ENCODE measurements at places on chromosomes 6 and 20.
A peak's percentile ranks its signal among the peaks of the same experiment; 100 is the strongest.

GRCh38 chr20:41386502-41387427 is 20.1 kb upstream of the EMILIN3 start:
- no peak for ATAC-seq

DNA sequence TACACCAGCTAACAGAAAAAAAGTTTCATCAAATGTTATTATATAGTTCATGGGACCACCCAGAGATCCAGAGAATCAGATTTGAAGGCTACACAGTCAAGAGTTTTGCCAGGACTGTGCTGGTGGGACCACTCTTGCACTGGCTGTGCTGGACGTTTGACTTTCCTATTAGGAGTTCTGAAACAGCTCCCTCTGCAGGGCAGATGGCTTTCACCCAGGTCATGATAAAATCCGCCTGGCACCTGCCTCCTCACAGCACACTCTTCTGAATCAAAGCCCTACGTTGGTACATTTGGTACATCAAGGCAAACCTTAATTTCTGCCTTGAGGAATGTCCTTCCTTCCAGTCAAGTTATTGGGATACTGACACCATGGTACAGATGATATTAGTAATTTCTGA is 302.1 kb downstream of the ZNF217 start:
- ATAC-seq = no peak

DNA sequence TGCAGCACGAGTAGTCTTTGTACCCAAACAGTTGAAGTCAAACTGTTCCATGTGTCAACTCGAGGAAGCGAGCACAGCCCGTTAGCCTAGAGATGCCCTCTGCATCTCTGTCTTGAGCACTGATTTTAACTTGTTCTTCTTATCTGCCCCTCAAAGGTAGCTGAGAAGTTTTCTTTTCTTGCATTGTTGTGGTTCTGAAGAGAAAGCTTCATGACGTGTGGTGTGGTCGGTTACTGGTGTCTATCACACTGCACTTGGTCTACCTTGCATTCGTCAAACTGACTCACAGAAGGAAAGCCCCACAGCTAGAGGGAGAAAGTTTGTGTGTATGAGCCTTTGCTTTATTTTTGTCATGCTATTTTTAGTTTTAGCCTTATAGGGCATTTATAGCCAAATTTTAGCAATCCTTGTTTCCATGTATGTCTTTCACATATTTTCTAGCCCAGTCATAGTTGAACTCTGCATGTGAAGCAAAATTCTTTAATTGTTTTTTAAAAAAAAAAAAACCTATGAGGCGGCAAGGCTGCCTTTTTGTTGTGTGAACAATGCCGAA is 115.1 kb downstream of the JAG1 start:
- peak; percentile 98 for ATAC-seq

GRCh38 chr6:106055489-106055888 is 30.6 kb upstream of the PRDM1 start:
- ATAC-seq = no peak

- ATAC-seq = no peak
Observed at GRCh38 chr6:169984181-169985120, 233.0 kb downstream of the ERMARD start.

- no peak for ATAC-seq
Observed at GRCh38 chr20:10478930-10479329, 43.8 kb downstream of the SLX4IP start.

DNA sequence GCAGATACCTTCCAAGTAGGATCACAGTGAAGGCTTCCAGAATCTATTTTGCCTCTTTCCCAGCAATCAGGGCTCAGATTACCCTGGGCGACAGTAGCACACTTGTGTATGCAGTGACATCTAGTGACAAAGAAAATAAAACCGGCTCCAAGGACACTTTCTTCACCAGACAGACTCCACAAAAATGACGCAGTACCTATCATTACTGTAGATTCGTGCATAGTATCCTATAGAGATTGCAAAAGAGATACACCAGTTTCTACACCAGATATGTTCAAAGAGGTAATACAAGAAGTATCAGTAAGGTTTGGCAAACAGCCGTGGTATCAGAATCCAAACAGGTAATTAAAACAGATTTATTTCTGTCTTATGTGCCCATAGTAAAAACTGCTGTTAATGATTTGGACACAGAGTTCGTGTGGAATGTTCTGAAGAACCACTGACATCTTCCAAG is 600.4 kb upstream of the JAG1 start:
- ATAC-seq = no peak

- no peak for ATAC-seq
Observed at GRCh38 chr6:54403096-54403495, 94.9 kb downstream of the TINAG start.

GRCh38 chr6:56663344-56663743 is 20.7 kb upstream of the DST start:
- ATAC-seq = no peak

GRCh38 chr6:158908606-158909005 is 89.4 kb upstream of the EZR start:
- no peak for ATAC-seq

GRCh38 chr20:32189123-32189410 is 18.5 kb downstream of the PLAGL2 start:
- peak; percentile 17 for ATAC-seq

DNA sequence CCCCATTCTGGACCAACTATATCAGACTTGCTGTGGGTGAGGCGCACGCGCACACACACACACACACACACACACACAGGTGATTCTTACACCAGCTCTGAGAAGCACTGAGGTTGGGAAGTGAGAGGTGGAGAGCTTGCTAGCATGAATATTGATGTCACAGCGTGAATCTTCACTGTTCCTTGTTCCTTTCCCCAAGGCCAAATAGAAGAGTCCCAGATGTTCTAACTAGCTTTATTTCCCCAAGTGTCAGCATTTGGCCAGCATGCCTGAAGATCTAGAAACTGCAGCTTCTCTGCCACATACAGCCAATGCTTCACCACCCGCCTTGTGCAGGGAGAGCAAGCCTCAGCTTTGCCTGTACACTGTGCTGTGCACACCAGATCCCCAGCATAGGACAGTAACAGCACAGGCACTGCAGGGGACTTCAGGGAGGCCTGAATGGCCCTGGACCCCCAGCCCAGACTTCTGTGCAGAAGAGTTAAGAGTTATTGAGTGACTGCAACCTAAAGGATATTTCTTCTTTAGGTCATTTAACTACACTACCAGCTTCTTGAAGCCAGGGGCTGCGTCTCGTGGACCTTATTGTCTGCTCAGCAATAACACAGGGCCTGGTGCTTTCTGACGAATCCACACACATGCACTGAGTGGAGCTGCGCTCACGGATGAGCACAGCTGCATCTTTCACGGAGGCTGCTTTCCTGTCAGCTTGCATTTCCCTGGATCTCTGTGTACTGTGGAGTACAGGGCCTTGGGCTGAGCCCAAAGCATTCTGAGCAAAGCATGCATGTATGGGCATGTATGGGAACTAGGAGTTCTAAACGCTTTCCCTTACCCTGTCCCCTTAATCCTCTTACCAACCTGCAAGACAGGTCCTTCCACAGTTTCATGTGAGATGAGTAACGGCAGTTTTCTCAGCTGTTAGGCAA is 13.9 kb upstream of the CD93 start:
- ATAC-seq = no peak

- no peak for ATAC-seq
Observed at GRCh38 chr6:30500421-30501355, 11.4 kb downstream of the HLA-E start.

- ATAC-seq = no peak
Observed at GRCh38 chr20:54152227-54153040, 21.4 kb downstream of the CYP24A1 start.

DNA sequence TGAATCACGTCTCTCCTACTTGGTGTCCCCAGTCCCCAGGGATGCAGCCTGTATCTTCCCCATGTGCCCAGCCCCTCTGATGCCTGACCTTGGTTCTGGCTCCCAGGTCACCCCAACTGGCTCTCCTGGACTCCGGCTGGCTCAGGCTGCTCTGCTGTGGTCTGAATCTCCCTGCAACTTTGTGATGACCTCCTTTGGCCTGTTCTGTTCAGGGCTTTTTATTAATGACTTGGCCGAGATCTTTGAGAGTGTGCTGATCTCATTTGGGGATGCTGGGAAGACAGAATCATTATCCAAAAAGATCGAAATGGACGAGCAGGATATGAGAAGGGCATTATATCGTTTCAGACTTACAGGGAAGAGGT is 67.4 kb downstream of the IGF2R start:
- no peak for ATAC-seq

DNA sequence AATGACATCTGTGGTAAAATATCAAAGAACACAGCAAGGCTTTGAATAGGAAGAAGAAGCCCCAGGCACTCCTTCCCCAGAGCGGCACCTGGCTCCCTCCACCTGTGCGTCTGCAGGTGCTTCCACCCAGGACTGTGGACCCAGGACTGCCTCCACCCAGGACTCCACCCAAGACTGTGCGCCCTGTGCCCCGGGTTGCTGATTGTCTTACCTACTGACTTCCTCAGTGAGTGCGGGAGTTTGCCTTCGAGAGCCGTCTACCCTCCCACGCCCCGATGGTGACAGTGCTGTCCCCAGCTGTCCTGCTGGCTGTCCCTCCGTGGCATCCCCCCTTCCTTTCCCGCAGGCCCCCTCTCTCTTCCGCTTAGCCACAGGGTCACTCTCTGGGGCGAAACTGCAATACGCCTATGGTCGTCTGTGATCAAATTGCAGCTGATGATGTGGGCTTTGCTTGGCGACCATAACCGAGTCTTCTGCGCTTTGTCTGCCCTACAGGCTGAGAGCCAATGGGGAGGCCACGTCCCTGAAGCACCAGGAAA is 52.1 kb downstream of the IRF4 start:
- no peak for ATAC-seq

DNA sequence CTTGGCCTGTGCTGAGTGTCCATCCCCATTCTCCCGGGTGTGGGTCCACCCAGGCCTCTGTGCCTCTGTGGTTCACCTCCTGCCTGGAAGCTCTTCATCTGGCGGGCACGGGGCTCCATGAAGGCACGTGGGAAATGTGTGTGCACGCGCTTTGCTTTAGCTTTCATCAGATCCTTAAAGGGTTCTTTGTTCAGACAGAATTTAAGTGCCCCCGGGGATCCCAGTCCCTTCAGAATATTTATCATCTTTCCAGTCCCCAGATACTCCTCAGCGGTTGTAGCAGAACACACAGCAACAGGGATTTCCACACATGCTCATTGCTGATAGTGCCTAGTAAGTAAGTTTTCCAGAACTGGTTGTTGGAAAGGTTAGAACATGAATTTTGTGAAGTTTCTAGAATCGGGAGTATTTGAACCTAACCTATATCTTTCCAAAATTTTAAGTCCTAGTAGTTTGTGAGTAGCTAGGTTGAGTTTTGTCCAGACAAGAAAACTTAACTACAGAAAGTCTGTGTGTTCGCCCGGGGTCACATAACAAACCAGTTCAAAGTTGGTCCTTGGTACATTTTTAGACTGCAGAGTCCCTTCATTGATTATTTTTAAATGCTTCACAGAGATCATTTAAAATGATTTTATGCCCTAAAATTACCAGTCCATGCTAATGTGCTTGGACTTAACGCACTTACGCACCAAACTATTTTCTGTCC is 67.7 kb downstream of the RPP40 start:
- ATAC-seq = no peak

DNA sequence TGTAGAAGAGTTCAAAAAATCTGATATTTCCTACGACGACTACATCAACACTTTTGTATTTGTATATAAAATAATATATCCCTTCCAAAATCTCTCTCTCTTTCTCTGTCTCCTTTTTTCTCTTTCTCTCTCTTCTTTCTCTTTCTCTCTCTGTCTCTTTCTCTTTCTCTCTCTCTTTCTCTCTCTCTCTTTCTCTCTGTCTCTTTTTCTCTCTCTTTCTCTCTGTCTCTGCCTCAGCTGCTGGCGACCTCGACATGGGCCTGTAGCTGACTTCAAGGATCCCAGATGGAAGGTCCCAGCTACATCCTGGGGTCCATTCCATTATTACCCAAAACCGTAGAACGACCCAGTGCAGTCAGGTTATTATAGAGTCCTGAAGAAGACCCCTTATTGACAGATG is 90.0 kb downstream of the CD24 start:
- no peak for ATAC-seq

GRCh38 chr6:96657344-96657743 is 94.4 kb downstream of the FHL5 start:
- ATAC-seq = no peak

DNA sequence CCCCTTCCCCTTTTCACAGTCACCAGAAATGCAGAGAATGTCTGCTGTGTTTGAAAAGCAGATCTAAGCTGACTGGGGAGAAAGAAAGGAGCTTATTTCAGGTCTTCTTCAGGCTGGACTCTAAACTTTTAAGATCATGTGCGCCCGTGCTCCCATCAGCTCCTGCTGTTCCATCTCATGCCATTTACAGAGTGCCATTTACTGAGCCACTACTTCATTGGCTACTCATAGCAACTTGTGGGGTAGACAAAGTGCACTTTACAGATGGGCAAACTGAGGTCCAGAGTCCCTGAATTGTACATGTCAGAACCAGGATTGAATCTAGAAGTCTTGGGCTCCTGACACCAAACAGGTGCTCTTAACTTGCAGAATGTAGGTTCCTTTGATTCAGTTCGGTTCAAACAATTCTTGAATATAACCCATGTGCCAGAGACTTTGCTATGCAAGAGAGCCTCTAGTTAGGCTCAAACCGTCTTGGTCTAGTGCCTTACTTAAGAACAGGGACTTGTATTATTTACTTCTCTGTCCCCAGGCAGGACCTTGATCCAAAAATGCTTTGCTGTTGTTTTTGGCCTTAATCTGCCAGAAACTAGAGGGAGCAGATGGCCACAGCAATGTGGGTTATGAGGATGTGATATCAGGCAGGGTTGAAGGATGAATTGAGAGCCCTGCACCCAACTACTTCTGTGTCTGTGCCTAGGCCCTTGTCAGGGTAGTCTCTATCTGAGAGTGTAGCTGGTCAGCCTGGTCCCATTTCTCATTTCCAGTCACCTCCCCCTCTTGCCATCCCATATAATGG is 56.4 kb downstream of the RALY start:
- ATAC-seq = no peak

DNA sequence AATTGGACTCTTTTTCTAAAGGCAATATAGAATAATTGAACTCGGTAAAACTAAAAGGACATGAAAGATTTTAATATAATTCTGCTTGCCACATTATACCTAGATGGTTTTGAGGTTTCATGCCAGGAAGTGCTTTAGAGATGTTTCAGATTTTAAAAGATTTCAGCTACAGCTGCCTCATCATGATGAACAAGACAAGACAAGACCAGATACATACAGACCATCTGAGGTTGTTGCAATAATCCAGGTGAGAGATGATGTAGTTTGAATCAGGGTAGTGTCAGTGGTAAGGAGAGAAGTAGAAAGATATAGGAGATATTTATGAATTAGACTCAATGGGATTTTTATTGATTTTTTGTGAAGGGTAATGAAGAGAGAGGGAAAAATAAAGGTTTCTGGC is 374.3 kb upstream of the HSF2 start:
- ATAC-seq = no peak

GRCh38 chr6:12950976-12951375 is 234.4 kb downstream of the PHACTR1 start:
- ATAC-seq = no peak

Measured in activated CD4-positive, CD25-positive, alpha-beta regulatory T cell treated with anti-CD3 and anti-CD28 coated beads, Interleukin-2, amount 50 U/mL, for 24 hours (primary cell).